Activated naive CD4-positive, alpha-beta T cell (primary cell): ENCODE measurements at places on chromosomes 5 and 9.

- no peak for DNase-seq
Observed at GRCh38 chr9:86406366-86406765, 52.2 kb upstream of the TUT7 start.

GRCh38 chr5:78626009-78626571 lies 22.5 kb downstream of the LHFPL2 start:
- no peak for DNase-seq

GRCh38 chr5:42268630-42269029 lies 154.6 kb upstream of the GHR start:
- no peak for DNase-seq

DNA sequence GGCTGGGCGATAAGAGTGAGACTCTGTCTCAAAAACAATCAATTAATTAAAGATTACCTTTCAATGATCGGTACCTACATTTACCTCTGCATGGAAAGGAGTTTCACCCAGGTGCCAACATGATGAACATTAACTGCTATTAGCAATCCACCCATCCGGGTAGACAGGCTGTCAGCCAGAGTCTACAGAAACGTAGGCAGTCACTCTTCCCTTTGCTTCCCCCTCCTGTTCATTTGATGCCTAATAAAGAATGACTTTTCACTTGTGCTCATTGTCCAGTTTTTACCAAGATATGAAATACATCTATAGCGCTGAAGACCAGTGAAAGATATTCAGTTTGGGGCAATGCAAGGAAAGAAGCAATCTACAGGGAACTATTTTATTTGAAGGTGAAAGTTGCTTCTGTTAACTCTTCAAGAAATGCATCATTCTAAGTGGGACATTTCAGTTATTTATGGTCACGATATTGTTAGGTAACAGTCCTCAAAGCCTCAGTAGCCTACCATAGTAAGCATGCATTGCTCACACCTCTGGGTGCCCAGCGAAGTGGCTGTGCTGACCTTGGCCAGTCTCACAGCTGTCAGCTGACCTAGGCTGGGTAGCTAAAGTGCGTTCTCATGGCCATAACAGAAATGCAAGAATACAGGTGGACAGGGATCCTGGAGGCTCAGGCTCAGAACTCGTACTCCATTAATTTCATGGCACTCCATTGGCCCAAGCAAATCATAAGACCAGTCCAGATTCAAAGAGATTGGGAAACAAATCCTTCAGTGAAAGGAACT lies 87.2 kb upstream of the DMRT1 start:
- no peak for DNase-seq

DNA sequence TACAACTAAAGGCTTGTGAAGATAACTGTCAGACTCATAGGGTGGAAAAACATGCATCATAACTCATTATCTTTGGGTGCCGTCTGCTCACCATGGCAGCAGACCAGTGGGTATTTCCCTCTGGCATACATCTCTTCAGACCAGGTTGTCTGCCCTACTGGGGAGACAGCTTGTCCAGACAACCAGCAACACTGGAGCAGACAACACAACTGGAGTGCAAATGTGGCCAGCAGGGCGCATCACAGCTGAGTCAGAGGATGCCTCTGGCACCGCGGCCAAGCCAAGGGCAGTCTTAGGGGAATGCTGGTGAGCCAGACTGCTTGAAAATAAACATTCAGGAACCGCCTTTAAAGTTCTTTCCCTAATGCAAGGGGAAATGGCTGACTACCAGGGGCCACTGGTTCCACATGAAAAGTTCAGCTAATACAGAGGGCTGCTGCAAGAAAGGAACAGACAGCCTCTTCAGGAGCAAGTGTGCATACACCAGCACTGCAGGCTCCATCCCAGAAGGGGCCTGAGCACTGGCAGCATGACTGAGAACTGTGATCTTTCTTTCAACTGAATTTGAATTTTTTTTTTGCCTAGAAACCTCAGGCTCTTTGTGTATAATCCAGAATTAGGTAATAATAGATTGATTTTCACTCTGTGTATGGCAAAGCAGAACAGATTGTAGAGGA lies 77.3 kb downstream of the MAMDC2 start:
- DNase-seq, result no peak

GRCh38 chr9:134130503-134131375 lies 5.1 kb upstream of the WDR5 start:
- DNase-seq, result no peak
